ENCODE measurements at places on chromosomes 11 and 22.
A peak's percentile ranks its signal among the peaks of the same experiment; 100 is the strongest.

DNA sequence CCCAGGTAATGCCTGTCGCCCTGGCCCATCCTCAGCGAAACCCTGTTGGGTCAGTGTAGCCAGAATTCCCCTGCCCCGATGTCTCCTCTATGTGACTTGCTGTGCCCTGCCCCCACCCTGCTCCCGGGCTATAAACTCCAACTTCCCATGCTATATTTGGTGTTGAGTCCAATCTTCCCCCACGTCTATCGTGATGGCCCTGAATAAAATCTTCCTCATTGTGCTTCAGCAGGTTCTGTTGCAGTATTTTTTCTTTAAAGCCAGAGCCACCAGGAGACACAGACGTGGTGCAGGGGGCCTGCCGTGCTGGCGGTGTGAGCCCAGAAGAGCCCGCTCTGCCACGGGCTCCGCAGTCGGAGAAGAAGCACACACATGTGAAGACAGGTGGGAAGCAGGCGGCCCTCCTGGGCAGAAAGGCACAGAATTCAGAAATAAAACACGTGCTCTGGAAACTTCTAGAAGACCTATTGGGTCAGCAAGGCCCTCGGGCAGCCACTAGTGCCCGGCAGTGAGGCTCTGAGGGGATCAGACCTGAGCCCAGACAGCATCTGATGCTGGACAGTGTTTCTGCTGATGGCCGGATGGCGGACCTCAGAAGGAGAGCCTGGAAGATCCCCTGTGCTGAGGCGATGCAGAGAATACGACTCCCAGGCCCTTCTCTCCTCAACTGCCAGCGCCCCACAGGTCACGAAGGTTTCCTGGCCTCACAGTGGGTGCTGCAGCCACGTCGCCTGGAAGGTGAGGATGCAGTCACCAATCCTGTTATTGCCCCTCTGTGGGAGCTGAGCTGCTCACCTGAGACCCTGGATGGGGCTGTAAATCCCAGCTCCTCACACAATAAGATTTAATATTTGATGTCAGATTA, 501.9 kb downstream of the BRD1 start:
- no peak for DNase-seq

DNA sequence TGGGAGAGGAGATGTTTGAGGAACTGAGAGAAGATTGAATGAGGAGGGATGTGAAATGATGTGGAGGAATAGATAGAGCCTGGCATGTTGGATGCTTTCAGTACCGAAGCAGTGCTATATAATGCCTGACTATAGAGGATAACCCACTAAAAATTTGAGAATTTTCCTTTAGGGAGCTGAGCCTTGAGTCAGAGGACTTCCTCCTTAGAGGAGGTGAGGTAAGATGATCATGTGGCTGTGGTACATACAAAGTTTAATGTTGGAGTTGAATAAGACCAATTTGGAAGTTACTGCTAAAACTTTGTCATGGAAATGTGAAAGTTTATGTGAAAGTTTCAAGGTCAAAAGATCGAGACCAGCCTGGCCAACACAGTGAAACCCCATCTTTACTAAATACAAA, 66.9 kb downstream of the YAP1 start:
- DNase-seq, result no peak

DNA sequence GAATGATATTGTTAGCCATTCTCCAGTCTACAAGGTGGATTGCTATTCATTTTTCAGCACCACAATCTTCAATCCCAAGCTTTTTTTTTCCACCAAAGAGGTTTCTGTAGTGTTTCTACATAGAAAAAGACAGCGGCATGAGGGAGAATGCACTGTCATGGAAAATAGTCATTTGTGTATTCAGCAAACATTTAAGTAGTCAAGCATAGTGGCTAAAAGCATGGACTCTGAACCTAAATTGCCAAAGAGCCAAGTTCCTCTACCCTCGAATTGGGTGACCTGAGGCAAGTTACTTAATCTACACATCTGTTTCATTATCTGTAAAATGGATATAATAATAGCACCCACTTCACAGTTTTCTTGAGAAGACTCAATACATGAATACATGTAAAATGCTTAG, 14.2 kb downstream of the GAS2 start:
- DNase-seq, result no peak

- no peak for DNase-seq
These were observed 9.8 kb upstream of the NXPE4 start for GRCh38 chr11:114605370-114605769.

- no peak for DNase-seq
These were observed 44.7 kb downstream of the FLRT1 start for GRCh38 chr11:64080390-64080789.

DNA sequence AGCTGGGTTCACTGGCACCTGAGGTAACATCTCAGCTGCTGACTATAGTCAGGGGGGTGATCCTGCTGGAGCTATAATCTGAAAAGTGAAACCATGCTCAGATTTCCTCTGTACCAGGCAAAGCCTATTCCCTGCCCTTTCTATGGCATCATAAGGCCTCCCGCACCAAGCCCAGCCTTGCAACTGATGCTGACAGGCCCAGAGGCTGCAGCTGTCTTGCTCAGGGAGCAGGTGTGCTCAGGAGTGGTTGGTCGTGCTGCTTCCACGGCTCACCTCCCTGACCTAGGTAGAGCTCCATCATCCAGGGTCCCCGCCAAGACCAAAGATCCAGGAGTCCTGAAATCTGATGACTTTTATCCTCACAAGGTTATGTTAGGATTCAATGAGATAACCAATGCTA, 121.7 kb downstream of the FEZ1 start:
- DNase-seq, result no peak

GRCh38 chr11:62020661-62021060, 53.2 kb upstream of the FTH1 start:
- DNase-seq, result no peak

DNA sequence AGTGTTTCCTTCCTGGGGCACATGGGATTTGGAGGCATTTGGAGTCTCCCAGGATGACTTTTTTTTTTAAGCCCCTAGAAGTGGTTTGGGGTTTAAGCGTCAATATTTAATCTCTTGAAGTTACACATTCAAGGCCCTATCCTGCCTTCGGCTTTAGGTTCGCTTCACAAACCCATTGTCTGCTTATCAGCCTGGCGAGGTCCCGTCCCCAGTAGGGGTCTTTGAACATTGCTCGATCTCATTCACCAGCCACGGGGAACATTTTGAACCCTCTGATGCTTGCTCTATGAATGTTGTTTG, 75.9 kb downstream of the KCNQ1 start:
- DNase-seq, result no peak

DNA sequence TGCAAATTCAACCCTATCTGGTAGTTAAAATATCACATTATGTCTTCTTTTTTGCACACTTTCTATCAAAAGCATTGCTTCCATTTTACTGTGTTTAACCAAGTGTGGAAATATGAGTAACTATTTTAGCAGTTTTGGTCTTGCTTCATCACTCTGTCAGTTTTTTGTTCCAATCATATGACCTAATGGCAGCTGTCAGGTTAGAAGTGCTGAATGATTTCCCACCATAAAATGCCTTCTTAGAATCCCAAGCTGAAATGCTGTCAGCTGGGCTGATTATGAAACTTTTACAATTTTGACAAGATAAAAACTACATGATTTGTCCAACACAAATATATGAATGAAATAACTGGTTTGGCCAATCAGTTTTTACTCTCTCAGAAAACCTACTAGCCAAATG, 1654.6 kb upstream of the RAG2 start:
- DNase-seq, result no peak

DNA sequence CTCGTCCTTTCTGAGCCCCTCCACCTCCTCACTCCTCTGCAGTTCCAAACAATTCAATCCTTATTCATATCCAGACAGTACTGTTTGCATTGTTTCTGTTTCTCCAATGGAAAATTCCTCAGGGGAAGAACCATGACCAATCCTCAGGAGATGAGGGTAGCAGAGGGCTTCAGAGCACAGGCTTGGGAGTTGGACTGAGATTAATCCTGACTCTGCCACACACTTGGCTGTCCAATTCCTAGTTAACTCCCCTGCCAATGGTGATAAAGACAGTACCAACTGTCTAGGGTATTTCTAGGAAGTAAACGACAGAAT, 58.0 kb downstream of the MICAL3 start:
- no peak for DNase-seq

DNA sequence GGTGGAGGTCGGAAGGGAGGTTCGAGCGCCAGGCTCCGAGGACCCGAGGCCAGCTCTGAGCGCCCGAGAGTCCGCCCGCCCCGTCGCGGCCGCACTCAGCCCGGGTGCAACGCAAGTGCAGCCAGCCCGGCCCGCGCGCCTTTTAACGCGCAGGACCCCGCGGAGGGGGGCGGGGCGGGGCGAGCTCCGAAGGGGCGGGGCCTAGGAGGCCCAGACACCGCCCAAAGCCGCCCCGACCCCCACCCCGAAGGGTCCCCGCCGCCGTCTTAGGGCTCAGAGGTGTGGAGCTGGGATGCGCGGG, at the start of gene PHOX2A:
PHOX2A (minus strand) TSS at position 117 of the 301 bp plus-strand sequence. CDS start 172 bp downstream, outside the sequence.
- no peak for DNase-seq

DNA sequence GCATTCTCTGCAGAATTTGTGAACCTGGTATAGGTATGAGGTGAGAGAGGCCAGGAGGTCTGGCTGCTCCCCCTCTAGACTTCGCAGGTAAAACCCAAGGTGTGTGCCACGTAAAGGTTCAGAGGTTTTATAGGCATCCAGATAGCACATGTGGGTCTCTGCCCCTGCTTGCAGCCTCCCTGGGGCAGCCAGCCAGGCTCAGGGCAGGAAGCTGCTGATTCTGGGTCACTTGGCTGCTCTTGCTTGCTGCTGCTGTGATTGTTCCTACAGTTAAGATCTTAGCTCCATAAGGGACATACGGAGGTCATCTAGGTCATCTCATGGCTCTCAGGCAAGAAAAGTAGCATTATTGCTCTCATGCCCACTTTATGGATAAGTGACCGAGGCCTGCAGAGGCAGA, 30.2 kb downstream of the ZBTB16 start:
- no peak for DNase-seq

DNA sequence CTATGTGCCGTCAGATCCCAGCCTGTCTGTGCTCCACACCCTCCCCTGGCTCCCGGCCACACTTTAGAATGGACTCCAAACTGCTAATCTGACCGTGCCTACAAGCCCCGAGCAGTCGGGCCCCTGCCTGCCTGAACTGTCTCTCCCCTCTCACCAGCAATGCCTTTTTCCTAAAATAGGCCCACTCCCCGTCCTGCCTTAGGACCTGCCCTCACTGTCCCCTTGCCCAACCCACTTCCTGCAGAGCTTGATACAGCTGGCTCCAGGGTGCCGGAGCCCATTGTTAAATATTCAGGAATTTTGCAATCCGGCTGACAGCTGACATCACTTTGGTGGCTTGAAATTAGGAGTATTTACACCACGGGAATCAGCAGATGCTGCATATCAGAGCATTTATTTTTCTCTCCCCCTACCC, 21.4 kb downstream of the MN1 start:
- no peak for DNase-seq

DNA sequence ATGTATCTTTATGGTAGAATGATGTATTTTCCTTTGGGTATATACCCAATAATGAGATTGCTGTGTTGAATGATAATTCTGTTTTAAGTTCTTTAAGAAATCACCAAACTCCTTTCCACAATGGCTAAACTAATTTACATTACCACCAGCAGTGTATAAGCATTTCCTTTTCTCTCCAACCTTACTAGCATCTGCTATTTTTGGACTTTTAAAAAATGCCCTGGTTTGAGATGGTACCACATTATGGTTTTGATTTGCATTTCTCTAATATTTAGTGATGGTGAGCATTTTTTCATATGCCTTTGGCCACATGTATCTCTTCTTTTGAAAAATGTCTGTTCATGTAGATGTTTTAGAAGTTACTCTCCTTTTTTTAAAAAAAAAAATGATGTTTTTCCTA, 142.0 kb downstream of the METTL15 start:
- no peak for DNase-seq

DNA sequence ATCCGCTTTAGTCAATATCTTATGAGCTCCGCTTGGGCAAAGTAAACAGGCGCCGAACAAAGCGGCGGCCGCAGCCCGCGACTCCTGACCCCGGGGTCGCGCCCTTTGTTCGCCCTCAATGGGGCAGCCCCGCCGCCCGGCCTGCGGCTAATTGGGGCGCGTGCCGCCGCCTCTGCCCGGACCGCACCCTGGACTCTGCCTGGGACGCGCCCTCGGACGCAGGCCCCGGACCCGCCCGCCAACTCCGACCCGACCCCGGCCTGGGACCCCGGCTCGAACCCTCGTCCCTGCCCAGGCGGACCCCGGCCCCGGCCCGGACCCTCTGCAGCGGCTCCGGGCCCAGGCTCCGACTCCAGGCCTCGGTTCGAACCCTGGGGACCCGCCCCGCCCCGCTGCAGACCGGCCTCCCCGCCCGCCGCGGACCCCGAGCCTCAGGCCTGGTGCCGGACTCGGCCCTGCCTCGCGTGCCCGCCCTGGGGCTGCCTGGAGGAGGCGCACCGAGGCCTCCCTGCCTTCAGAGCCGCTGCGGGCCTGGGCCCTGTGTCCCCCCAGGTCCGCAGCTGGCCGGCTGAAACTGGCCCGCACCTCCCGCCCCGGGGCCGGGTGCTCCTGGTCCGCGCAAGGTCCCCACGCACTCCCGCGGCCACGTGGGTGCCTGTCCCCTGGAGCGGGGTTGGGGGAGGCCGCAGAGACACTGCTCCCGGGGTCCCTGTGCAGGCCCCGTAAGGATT, 84.7 kb upstream of the WNT7B start:
- no peak for DNase-seq

GRCh38 chr22:27060190-27060589, 402.8 kb downstream of the MIAT start:
- DNase-seq, result no peak

- DNase-seq, result peak; percentile 46
These were observed 30.9 kb upstream of the PARVB start for GRCh38 chr22:43993072-43993760.

DNA sequence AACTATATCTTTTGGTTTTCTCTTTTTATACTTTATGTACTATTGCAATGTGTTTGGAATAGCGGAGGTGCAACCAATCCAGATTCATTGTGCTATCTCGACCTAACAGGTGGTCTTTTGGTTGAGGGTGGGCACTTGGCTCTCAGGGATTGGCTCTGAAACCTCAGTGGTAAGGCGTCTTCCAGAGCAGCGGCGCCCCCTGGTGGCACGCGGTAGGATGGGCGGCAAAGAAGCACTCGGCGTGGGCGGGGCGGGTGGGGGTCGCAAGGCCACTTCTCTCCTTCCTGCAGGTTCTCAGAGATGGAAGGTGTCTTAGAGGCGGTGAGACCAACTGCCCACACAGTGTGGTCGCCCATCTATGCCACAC, 19.2 kb upstream of the PLET1 start:
- DNase-seq, result peak; percentile 64

DNA sequence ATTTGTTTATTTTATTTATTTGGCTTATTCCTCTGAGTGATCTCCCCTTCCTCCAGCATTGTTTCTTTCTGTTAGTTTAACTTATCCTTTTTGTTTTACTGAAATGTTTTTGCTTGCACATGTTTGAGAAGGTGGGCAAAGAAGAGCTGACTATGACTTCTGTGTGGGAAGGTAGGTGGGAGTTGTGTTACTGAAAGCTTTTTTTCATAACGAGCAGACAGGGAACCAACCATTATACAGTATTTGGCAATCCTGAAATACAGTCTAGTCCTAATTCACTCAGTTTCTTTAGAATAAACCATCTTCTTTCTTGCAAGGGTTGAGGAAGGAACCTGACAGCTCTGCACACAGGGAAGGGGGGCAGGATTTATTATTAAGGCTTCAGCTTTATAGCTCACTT, 37.0 kb upstream of the PAK1 start:
- no peak for DNase-seq

GRCh38 chr11:115500547-115501501, 3.4 kb downstream of the CADM1 start:
- no peak for DNase-seq

- DNase-seq, result no peak
These were observed 17.4 kb downstream of the ANKK1 start for GRCh38 chr11:113404859-113405430.

GRCh38 chr11:31806928-31807798, 4.0 kb downstream of the PAX6 start:
- DNase-seq, result no peak

- peak; percentile 41 for DNase-seq
These were observed 43.2 kb downstream of the NEU3 start for GRCh38 chr11:75031771-75032549.
